ENCODE measurements at places on chromosomes 4 and X. TPM values are rescaled to one million over a fixed set of nuclear protein-coding genes. Genes with fewer than 3 reads are reported as not detected.

DNA sequence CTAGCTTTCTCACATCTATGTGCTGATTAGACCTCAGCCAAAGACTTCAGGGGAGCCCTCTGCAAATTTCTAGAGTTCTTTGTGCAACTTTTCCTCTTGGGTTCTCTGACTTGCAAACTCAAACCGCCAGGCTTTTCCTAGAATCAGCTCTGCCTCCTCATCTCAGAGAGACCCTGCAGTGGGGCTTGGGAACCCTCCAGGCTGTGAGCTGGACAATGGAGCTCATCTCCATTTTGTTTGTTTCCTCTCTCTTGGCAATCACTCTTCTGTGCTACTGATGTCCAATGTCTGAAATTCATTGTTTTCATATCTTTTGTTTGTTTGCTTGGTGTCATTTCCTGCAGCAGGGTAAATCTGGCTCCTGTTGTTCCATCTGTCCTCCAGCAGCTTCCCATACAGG lies 33.0 kb downstream of the GYPB start:
- DNase-seq = no peak

PLXNA3 gene
- total RNA-seq = 1.7 TPM

PSAPL1 gene
- total RNA-seq = not detected

GATA1 gene
- total RNA-seq = not detected

GRCh38 chr4:87232216-87232615 lies 11.8 kb upstream of the KLHL8 start:
- no peak for DNase-seq

GRCh38 chr4:158856852-158857251 lies 88.0 kb downstream of the FNIP2 start:
- no peak for DNase-seq

MAP7D3 gene
- total RNA-seq = 4.4 TPM

DNA sequence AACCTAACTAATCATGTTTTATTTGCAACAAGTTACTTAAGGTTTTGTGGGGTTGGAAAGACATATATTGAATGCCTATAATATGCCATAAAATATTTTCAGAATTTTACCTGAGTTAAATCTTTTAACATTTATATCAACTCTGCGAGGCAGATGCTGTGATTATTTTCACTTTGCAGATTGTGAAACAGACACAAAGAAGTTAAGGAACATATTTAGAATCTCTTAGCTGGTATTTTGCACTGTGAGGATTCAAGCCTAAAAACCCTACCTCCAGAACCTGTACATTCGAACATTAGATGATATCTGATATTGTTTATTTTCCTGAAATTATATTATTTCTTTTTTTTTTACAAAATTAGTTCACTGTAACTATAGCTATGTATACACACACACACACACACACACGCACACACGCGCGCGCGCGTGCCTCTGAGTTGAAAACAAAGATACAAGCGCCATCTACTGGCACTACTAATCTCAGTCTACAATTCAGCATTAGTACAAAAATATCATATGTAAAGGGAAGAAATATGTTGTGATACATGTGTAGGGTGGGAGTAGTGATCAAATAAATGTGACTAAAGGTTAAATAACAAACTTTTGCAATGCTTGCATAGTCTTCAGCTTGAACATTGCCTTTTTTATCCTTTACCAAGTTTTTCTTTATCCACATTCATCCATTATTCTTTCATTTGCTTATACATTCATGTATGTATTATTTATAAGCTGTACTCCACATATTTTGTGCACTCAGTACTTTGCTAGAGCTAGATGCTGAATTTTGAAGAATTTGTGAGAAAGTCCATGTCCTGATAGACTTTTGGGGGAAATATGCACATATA lies 61.5 kb downstream of the ANXA10 start:
- DNase-seq = peak; percentile 69

GRCh38 chr4:10011885-10012284 lies 9.4 kb downstream of the SLC2A9 start:
- no peak for DNase-seq

DNA sequence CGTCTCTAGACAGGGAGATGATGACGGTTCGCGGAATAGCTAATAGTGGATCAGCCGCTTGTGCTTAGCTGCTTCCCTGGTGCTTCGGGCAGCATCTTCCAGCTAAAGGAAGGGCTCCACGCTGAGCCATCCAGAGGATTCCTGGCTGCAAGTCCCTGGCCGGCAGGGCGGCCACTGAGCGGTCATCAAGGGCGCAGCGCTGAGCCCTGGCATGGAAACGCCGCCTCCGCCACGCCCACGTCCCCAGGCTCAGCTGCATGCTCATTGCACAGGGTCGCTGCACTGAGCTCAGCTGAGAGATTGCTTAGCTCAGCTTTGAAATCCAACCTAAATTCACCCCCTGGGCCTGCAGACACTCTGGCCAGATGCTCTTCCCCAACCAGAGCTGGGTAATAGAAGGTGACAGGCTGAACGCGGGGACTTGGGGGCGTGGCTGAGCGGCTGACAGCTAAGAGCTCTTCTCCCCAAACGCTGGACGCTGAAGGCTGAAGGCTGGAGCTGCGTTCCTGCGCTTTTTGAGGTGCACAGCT lies 118.2 kb upstream of the KIT start:
- DNase-seq = peak; percentile 64

ADGRL3 gene
- 1.7 TPM for total RNA-seq

DNA sequence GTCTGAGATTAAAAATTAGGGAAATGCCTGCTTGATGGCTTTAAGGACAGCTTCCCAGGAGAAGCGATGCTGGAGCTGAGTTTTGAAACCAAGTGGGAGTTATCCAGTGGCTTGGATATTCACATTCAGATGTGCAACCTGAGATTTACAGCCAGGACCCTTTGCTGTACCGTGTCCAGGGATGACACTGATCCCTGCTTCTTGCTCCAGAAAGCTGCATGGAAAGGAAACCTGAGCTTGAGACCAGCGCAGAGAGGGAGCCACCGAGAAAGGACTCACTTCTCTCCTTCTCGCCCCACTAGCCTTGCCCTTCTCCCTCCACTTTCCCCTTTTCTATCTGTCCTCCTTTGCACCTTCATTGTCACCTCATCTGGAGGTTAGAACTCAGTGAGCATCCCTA lies 254.5 kb upstream of the PPARGC1A start:
- no peak for DNase-seq

GRCh38 chrX:16186380-16187007 lies 19.2 kb downstream of the MAGEB17 start:
- no peak for DNase-seq

DNA sequence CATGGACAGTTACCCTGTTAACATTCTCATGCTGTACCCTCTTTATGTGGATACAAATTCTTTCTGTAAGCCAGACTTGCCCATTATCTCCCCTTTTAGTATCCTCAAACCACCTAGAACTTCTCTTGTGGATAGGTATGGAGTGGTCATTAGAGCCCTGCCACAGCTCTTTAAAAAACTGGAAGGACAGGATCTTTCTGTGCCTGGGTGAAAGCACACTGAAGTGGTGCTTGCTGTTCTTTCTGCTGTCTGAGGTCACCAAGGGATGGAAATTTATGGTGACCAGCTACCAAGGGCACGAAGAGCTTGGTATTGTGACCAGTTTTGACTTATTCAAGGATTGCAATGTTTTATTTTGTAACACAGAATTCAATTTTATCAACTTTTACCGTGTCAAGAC lies 344.2 kb downstream of the CBLL2 start:
- no peak for DNase-seq

- DNase-seq = no peak
Observed at GRCh38 chrX:11867610-11868345, 109.7 kb downstream of the MSL3 start.

GRCh38 chrX:85851418-85851817 lies 195.9 kb downstream of the CHM start:
- DNase-seq = peak; percentile 32

GRCh38 chrX:134898440-134898839 lies 92.4 kb upstream of the SMIM10 start:
- no peak for DNase-seq

- DNase-seq = no peak
Observed at GRCh38 chrX:109707319-109707718, 25.7 kb downstream of the ACSL4 start.

DNA sequence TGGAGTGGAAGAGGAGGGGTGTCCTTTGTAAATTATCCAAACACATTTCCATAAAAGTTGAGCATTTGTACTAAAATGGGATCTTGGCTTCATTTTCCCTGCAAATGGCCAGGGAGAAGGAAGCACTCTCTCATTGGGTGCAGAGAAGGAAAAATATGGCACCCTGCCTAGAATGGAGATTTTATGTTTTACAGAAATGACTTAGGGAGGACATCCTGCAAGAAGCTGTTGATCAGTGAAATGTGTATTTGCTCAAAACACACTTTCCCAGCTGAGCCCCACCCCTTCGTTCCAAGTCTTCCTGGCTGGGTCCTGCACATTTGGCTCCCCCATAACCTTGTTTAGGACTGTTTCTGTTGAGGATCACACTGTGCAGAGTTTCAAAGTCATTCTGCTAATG lies 213.5 kb upstream of the TAPT1 start:
- DNase-seq = no peak

- DNase-seq = no peak
Observed at GRCh38 chrX:129361576-129361975, 161.7 kb downstream of the SMARCA1 start.

GRCh38 chrX:15926622-15927021 lies 72.0 kb upstream of the AP1S2 start:
- no peak for DNase-seq

SPANXN3 gene
- total RNA-seq = not detected

DNA sequence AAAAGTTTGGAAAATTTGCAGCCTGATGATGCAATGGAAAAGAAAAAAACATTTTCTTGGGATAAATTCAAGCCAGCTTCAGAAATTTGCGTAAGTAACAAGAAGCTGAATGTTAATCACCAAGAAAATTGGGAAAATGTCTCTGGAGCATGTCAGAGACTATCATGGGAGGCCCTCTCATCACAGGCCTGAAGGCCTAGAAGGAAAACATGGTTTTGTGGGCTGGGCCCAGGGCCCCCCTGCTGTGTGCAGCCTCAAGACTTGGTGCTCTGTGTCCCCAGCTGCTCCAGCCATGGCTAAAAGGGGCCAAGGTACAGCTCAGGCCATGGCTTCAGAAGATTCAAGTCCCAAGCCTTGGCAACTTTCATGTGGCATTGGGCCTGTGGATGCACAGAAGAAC lies 1049.8 kb upstream of the GRIA3 start:
- no peak for DNase-seq
